ENCODE measurements at places on chromosomes 2 and 18. TPM values are rescaled to one million over a fixed set of nuclear protein-coding genes. Genes with fewer than 3 reads are reported as not detected.

DNA sequence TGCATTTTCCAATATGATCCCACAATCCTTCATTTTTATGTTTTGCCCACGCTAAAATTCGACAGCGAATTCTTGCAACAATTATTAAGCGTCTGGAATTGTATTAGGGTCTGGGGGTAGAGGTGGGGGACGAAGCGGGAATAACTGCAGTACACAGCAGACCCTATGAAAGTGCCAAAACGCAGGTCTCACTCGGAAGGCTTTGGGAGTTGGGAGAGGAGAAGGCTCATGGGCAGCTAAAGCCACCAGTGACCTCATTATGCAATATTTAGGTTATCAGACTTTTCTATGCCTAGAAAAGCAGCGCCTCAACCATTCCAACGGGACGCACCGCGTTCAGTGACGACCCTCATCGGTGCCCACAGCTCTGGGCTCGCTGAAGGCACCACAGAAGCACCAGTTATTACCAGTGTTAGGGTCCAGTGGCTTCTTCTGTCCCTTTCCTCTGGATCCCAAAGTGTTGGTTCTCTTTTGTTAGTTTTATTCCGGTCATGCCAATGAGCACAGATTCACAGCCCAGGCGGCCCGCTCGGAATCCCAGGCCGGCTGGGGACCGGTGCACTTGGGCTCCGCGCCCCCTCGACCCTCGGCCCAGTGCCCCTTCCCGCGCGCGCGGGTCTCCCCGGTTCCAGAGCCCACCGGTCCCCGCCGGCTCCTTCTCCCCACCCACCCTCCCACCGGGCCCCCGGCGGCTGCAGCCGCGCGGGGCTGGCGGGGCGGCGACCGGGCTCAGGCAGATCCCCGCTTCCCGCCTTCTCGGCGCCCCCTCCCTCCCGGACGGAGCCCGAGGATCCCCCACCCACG is 737 bp upstream of the MAPK4 start:
- DNase-seq = peak; percentile 32

DNA sequence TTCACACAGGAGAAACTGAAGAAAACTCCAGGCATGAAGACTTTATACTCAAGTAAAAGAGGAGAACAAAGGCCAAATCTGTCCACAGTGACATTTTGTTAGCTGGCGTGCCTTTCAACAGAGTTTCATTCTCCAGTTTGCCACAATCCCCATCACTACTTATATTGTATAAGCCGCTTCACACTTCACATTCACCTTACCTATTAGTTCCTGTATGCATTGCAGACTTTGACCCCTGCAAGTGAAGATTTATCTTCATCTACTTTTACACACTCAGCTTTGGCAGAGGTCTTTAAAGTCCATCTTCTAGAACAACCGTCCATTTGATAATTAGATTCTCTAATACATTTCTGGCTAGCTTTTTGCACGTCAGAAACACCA is 56.8 kb upstream of the TANK start:
- no peak for DNase-seq

DNA sequence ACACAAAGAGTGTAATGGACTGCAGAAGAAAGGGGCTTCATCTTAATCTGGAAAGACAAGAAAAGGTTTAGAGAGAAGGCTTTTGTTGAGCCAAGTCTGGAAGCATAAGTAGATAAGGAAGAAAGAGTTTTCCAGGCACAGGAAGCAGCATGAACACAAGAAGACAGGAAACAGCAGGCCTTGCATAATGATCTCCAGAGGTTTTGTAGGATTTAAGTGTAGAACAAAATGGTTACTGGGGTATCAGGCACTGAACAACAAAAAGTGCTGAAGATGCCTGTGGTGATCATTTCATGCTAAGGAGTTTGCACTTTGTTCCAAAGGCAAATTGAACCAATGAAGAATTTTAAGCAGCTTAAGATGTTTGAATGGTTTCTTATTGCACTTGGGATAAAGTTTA is 281.6 kb upstream of the TANK start:
- no peak for DNase-seq

DNA sequence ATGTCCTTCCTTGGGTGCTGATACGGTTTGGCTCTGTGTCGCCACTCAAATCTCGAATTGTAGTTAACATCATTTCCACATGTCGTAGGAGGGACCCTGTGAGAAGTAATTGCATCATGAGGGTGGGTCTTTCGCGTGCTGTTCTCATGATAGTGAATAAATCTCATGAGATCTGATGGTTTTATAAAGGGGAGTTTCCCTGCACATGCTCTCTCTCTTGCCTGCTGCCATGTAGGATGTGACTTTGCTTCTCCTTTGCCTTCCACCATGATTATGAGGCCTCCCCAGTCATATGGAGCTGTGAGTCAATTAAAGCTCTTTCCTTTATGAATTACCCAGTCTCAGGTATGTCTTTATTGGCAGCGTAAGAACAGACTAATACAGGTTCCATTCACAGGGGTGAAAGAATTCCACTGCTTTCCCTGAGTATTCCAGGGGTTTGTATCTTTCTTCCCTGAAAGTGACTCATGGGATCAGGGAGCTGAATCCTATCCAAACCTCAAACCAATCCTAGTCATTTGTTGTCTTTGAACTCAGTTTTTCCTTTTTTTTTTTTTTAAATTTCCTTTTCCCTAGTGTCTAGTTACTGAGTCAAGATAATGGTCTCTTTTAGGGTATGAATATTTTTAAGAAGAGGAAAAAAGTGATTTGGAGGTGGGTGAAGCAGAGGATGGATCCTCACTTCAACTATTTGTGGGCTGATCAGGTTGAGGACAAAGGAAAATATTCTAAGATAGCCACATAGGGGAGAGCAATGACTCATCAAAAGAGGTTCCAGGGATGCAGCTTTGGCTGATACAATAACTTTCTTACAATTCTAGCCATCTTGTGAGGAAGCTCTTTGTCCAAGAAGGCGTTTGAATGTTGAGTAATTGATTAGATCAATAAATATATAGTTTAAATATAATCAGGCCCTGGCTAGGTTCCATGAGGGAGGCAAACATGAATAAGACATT is 19.5 kb upstream of the KCNE4 start:
- no peak for DNase-seq

- DNase-seq = no peak
These were observed 1.1 kb upstream of the FN1 start for GRCh38 chr2:215436705-215437565.

DNA sequence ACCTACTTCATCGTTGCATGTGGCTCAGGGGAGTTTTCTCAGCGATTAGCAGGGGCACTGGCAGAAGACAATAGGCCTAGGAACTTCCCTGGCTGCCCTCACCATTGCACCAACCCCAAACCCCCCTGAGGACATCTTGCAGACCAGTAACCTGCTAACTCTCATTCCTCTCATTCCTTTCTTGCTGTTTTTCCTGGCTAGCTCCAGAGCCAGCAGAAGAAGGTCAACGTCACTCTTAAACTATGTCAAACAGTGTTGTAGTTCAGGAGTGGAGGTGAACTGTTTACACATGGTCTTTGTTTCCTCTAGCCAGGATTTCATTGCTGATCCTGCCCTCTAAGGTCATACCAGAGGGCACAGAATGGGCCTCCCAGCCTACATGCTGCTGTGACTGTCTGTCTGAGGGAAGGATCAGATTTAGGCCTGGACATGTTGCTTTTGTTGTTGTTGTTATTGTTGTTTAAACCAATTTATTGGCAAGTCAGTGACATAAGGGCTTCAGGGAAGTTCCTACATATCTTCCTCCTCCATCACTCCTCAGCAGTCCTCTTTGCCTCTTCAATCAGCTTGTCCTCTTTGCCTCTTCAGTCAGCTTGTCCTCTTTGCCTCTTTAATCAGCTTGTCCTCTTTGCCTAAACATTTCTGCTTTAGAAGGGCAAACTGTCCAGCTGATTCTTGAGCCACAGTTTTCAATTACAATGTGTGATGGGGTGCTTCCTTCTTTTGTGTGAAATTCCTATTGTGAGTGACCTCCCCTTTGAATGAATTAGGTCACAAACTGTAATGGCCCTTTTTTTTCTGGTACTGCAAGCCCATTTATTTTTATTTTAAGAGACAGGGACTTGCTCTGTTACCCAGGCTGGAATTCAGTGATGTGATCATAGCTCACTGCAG is 471.9 kb upstream of the TNP1 start:
- no peak for DNase-seq

DNA sequence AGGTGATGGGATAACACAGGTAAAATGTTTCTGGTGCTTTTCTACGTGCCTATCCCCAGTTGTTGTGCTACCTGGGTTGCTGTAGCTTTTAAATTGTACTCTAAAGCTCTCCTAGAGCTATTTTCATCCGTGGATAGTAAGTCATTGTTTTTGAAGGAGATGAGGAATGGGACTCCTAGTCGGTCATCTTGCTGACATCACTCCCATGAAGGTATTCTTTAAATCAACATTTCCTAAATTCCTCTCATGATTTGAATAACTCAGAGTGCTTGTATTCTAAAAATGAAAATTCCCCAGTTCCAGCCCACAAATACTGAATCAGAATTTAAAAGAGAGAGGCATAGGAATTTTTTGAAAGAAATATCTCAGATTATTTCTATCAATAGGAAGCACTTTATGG is 44.3 kb downstream of the CCDC148 start:
- no peak for DNase-seq

DNA sequence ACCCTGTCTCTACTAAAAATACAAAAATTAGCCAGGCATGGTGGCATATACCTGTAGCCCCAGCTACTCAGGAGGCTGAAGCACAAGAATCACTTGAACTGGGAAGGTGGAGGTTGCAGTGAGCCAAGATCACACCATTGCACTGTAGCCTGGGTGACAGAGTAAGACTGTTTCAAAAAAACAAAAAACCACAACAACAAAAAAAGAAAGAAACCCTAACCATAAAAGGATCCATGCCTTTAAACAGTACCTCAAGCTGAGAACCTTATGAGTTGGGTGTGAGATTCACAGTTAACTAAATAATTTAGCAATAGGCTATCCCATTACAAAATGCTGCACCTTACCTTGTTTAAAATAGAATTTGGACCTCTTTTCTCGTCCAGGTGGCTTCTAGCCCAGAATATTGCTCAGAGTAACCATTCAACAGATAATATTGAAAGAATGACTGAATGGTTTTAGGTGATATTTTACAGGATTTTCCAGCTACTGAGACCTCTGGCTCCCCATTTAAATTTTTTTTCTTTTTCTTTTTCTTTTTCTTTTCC is 6.4 kb downstream of the DPYSL5 start:
- DNase-seq = peak; percentile 39

DNA sequence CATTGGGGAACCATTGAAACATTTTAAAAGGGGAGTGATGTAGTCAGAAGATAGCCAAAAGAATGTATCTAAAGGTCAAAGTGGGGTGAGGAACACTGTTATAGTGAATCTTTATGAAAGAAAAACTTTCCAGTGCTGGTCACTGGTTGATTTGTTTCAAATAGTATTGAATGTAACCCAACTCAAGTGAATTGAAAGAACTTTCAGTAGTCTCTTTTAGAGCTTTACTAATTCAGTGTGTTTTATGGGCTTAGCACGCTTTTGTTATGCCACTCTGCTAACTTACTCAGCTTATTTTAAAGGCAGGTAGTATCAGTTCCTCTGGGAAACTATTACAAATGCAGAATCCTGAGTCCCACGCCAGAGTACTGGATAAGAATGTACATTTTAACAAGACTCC is 57.3 kb downstream of the GTF2A1L start:
- DNase-seq = no peak

- no peak for DNase-seq
These were observed 217.1 kb upstream of the SLC35G4 start for GRCh38 chr18:11392292-11392691.

DNA sequence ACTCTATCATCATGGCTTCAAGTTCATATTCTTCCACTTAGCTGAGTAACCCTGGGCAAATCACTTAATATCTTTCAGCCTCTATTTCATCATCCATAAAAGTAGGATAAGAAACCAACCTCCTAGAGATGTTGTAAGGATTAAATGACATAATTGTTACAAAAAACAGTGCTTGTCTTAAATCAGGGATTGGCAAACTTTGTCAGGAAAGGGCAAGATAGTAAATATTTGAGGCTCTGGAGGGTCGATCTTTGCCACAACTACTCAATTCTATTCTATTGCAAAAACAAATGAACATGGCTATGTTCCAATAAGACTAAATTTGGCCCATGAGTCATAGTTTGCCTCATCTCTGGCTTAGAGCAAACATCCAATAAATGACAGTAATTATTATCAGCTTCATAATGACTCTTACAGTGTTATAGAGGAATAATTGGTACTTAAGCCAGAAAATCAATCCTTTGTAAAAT is 184.7 kb downstream of the SATB2 start:
- DNase-seq = no peak

- no peak for DNase-seq
These were observed 408.0 kb downstream of the TMEM182 start for GRCh38 chr2:103169861-103170260.

DNA sequence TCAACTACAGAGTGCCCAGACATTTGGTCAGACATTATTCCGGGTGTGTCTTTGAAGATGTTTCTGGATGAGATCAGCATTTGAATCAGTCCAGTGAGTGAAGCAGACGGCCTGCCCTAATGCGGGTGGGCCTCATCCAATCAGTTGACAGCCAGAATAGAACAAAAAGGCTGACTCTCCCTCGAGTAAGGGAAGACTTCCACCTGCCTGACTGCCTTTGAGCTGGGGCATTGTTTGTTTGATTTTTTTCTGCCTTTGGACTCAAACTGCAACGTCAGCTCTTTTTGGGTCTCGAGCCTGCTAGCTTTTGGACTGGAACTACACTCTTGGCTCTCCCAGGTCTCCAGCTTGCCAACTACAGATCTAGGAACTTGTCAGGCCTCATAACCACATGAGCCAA is 111.7 kb upstream of the AGAP1 start:
- DNase-seq = peak; percentile 72

- DNase-seq = no peak
These were observed 414.8 kb upstream of the FIGN start for GRCh38 chr2:164150604-164151003.

- no peak for DNase-seq
These were observed 64.3 kb downstream of the EDAR start for GRCh38 chr2:108924580-108925251.

DNA sequence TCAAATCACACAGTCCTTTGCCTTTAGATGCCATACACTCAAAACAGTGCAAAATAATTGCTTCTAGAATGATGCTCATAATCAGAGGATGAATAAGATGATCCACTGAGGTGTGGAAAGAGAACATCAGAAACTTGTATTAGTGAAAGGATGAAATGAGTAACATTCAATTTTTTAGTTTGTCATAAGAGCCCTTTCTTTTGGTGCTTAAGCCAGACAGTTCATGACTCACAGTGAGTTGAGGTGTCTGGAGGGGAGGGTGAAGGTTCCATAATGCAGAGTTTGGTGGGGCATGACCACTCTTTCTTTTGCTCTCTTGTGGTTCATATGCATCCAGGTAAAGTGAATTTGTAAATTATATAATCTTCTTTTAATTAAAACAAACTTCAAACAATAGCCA is 415.0 kb upstream of the CELF4 start:
- DNase-seq = no peak

Gene GPATCH11
- total RNA-seq = 13.8 TPM

Gene C2orf66
- 1.8 TPM for total RNA-seq

Gene NCL
- total RNA-seq = 76.1 TPM

Gene EVX2
- total RNA-seq = 0.73 TPM

Gene CNPPD1
- 20.5 TPM for total RNA-seq

Gene ITGAV
- 60.7 TPM for total RNA-seq

Gene POTEI
- total RNA-seq = 0.27 TPM

Gene RAX
- total RNA-seq = 2.0 TPM

Gene MAP3K19
- 3.1 TPM for total RNA-seq

Gene CHST9
- total RNA-seq = 6.8 TPM

Measured in cerebellum (tissue), 4 donors.